Psoas muscle (tissue), 8 donors: ENCODE measurements at places on chromosomes 2 and 18. TPM values are rescaled to one million over a fixed set of nuclear protein-coding genes. Genes with fewer than 3 reads are reported as not detected.

RAB6D gene
- not detected for total RNA-seq

CFC1 gene
- total RNA-seq, result not detected

TXNDC2 gene
- not detected for total RNA-seq

STAT4 gene
- total RNA-seq, result 0.26 TPM

GRCh38 chr2:222796413-222797103 lies 64.3 kb upstream of the ACSL3 start:
- peak overlapping the region; percentile 28 for H3K27ac ChIP-seq
- H3K27me3 ChIP-seq, result no peaks in the 10 kb centered on the region
- no peaks in the 10 kb centered on the region for H3K36me3 ChIP-seq
- H3K4me1 ChIP-seq, result peaks cover 22% of the 10 kb centered on the region
- DNase-seq, result no peak

- H3K36me3 ChIP-seq, result peaks cover 19% of the 10 kb centered on the region
- peak overlapping the region; percentile 95 for H3K27ac ChIP-seq
- no peaks in the 10 kb centered on the region for H3K27me3 ChIP-seq
- H3K4me1 ChIP-seq, result peaks cover 30% of the 10 kb centered on the region
- no peak for DNase-seq
- H3K4me3 ChIP-seq, result peak overlapping the region; percentile 83
These were observed 1.4 kb upstream of the HNRNPA3 start for GRCh38 chr2:177211169-177211568.

DNA sequence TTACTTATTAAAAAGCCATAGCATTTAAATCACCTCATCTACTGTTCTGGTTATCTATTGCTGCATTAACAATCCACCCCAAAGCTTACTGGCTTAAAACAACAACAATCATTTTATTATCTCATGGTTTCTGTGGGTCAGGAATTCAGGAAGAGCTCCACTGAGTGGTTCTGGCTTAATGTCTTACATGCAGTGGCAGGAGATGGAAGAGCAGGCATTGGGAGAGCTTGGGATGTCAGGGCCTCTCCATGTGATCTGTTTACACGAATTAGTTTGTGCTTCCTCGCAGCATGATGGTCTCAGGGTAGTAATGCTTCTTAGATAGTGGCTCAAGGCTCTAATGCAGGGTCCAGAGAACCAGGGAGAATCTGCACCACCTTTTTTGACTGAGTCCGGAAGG lies 14.4 kb upstream of the REL start:
- no peaks in the 10 kb centered on the region for H3K36me3 ChIP-seq
- no peak for DNase-seq
- no peak overlapping the region for H3K27ac ChIP-seq
- no peaks in the 10 kb centered on the region for H3K4me1 ChIP-seq
- no peak overlapping the region for H3K4me3 ChIP-seq
- no peaks in the 10 kb centered on the region for H3K27me3 ChIP-seq

DNA sequence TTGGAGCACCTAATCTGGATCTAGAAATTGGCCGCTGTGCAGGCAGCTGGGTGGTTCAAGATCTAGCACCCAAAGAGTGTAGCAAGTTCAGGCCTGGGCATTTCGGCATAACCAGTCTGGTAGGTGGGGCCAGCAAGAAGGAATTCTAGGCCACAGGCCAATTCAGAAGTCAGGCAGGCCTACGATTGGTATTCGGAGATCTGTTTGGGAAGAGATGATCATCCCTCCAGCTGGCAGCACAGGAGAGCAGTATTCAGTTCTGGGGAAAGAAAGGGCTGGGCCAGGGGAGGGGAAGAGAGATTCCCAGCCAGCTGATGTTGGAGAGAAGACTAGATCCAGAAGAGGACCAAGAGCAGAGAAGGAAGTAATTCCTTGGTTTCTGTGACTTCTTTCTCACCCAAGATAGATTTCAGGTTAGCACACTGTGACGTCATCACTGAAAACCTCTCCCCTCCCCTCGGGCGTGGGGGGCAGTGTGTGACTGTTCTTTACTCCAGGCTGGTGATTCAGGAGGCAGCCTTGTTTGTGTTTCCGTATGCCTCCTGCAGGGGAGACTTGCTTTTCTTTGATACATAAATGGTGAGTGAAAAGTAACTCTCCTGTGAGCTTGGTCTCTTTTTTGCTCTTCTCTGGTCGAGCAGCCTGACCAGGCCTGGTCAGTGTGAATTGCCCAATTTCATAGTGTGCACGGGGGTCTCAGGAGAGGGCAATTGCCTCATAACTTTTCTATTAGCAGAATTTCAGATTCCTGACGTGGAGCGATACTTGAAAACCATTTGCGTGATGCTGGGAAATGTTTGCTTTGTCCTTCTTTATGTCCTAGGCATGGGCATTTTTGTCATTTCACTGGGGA lies 61.1 kb downstream of the MEIS1 start:
- no peak overlapping the region for H3K4me3 ChIP-seq
- DNase-seq, result peak; percentile 37
- no peaks in the 10 kb centered on the region for H3K36me3 ChIP-seq
- H3K4me1 ChIP-seq, result no peaks in the 10 kb centered on the region
- H3K27me3 ChIP-seq, result no peaks in the 10 kb centered on the region
- no peak overlapping the region for H3K27ac ChIP-seq

GRCh38 chr2:156333951-156334495 lies 1.5 kb upstream of the NR4A2 start:
- H3K36me3 ChIP-seq, result no peaks in the 10 kb centered on the region
- peaks cover 25% of the 10 kb centered on the region for H3K4me1 ChIP-seq
- DNase-seq, result peak; percentile 63
- no peaks in the 10 kb centered on the region for H3K27me3 ChIP-seq
- H3K27ac ChIP-seq, result peak overlapping the region; percentile 93
- peak overlapping the region; percentile 78 for H3K4me3 ChIP-seq
